Substantia nigra (tissue), 51 donors: ENCODE measurements at places on chromosomes 4 and X.
A peak's percentile ranks its signal among the peaks of the same experiment; 100 is the strongest.

DNA sequence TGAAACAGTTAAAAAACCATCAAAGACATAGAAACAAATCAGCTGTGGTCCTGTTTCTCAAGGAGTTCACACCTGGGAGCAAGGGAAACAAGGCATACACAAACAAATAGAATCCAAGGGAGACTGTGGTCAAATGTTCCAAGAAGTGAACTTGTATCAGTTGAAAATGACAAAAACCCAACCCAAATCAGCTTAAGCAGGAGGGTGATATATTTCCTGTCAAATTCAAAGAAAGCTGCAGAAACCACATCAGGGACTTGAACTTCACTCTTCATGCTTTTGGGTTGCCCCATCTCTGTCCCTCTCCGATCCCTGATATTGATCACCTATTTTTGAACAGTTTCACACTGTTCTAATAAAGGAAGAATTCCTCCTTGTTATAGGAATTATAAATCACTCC, 148.6 kb upstream of the FMR1 start:
- no peak for DNase-seq

- no peak for DNase-seq
Observed at GRCh38 chrX:54820737-54821136, 13.2 kb downstream of the MAGED2 start.

GRCh38 chr4:89788206-89789072, 48.5 kb downstream of the SNCA start:
- no peak for DNase-seq

DNA sequence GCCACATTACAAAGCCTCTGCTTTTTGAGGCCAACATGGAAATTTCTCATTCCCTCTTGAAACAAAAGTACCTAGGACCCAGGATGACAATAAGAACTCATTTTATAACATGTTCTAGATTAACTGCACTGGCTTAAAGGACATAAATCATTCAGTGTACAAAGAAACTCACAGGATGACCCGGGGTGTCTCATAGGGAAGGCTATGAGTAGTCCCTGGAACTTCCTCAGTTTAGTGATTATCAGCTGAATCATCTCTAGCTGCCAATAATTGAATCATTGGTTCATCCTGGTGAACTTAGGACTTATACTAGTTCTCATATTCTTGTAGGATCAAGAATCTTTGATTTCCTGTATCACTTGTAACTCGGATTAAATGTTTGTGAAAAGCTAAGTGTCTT, 95.8 kb upstream of the WDR1 start:
- no peak for DNase-seq

DNA sequence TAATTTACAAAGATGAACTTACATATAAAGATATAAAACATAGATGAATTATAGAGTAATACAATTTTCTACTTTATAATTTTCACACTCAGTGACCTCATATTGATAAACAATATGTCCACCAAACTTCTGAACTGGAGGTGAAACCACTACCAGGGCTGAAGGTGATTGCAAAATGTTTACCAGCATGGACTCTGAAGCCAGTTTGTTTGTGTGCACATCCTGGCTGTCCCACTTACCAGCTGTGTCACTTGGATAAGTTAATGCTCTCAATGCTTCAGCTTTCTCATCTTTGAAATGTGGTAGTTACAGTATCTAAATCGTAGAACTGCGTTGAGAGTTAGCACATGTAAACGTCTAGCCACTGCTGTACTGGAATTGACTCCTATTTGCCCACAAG, 392.6 kb downstream of the HNRNPD start:
- DNase-seq: no peak

GRCh38 chr4:91359041-91360031, 944.4 kb upstream of the GRID2 start:
- no peak for DNase-seq

DNA sequence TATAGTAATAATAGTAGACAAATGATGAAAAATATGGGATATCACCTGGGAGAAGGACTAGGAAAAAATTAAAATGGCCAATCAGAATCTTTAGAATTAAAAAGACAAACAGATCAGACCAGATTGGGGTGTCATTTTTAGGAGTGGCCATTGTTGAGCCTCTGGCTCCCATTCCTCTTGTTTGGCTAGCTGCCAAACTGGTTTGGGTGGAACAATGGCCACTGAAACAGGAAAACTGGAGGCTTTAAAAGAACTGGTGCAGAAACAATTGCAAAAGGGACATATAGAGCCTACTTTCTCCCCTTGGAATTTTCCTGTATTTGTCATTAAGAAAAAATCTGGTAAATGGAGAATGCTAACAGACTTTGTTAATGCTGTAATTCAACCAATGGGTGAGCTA, 294.8 kb upstream of the DKK2 start:
- DNase-seq: no peak

DNA sequence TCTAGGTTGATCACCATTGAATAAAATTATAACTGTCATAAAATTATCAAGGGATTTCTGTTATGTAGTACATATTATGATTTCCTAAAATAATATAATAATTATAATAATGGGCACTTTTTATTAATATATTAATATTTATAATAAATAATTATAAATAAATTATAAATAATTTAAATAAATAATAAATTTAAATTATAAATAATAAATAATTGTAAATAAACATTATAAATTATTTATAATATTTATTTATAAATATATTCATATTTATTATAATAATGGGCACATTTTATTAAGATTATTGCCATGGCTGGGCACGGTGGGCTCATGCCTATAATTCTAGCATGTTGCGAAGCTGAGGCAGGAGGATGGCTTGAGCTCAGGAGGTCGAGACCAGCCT, 24.5 kb downstream of the RAP1GDS1 start:
- no peak for DNase-seq

GRCh38 chr4:54185866-54186265, 43.2 kb upstream of the PDGFRA start:
- DNase-seq: no peak

GRCh38 chr4:23763559-23763958, 126.3 kb downstream of the PPARGC1A start:
- DNase-seq: no peak

DNA sequence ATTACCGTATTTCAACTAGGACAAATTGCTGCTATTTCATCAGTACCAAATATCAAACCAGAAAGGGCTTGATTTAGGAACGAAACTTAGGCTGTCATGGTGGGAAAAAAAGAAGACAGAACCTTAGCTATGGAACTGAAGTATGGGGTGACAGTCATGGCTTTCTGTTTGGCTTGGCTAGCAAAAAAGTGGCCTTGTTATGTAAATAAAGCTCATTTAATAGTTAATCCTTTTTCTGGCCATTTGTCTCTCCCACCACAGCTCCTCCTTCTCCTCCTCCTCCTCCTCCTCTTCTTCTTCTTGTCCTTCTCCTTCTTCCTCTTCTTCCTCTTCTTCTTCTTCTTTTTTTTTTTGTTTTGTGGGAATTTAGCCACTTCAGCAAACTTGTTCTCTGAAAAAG, 434.7 kb upstream of the NDST4 start:
- no peak for DNase-seq

DNA sequence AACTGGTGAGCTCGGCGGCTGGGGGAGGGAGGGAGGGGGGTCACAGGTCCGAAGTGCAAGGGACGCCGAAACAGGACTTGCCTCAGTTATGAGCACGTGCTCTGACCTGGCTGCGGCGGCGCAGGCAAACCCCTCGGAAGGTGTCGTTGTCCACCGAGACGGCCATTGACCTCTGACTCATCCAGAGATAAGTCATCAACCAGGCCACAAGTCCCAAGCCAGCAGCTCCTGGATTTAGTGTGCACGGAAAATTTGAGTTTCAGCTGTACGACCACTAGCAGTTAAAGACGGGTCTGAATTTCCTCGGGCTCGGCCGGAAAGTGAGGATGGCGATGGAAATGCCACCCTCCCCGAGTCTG, 674 bp downstream of the SH3D19 start:
- peak; percentile 8 for DNase-seq

DNA sequence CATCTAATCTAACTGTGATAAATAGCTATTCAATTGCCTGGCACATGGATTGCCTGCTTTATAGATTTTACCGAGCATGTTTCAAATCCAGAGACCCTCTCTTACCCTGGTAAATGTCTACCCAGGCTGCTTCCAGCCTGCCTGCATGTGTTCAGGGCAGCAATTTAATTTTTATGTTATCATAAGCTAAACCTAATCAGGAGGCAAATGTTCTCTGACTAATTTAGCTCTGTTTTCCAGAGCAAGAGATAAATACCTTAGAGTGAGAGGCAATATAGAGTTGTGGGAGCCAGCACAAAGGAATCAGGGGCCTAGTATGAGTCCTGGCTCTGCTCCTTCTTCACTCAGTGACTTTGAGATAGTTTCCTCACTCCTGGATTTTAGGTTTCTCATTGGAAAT, 37.7 kb downstream of the PARM1 start:
- DNase-seq: no peak

DNA sequence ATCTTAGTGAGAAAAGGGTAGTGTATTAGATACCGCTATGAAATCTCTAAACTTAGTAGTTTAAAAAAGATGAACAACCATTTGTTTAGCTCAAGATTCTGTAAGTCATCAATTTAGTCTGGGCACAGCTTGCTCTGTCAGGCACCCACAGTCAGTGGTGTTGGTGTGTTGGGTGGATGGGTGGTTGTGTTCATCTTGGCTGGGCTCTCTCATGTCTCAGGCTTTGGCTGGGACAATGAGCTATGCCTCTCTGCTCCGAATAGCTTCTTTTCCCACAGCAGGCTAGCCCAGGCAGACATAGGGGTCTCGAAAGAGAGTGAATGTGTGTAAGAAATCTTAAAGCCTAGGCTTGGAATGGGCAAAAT, 127.0 kb upstream of the GATB start:
- no peak for DNase-seq

DNA sequence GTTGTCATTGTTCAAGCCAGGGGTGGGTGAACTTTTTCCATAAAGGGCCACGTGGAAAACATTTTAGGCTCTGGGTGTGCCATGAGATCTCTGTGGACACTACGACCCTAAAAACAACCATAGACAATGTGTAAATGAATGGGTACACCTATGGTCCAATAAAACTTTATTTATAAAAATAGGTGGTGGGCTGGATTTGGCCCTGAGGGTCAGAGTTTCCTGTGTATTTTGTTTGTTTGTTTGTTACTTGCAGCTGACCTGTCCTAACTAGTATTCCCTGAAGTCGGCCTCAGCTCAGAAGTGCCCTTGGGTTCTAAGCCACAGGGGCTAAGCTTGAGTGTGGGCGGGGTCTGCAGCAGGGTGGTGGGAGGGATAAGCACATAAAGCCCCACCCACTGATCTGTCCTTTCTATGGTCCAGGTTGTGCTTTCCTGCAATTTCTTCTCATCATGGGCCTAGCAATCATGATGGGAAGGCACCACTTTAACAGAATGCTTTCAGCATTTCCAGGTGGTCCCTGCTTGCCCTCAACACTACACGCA, 17.2 kb upstream of the DRD5 start:
- no peak for DNase-seq

GRCh38 chr4:79050541-79050880, 111.3 kb upstream of the PAQR3 start:
- DNase-seq: no peak

- DNase-seq: peak; percentile 31
Observed at GRCh38 chr4:158236304-158237030, 26.2 kb downstream of the TMEM144 start.

DNA sequence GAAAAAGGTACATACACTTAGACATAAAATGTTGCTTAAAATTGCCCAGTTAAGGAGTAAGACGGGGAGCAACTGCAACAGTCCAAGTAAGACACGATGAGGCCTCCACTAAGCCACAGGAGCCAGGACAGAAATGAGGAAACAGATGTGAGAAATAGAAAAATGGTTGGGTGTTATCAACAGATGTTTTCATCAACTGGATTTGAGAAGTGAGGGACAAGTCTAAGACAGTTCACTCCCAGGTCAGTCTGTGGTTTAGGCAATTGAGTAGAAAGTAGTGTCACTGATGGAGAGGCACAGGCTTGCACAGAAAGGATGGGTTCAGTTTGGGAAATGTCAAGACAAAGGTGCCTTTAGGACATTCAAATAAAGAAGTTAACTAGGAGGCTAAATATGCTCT, 23.5 kb upstream of the PHF8 start:
- DNase-seq: no peak
